Liver (tissue), 10 donors: ENCODE measurements at places on chromosomes 2 and 18.

DNA sequence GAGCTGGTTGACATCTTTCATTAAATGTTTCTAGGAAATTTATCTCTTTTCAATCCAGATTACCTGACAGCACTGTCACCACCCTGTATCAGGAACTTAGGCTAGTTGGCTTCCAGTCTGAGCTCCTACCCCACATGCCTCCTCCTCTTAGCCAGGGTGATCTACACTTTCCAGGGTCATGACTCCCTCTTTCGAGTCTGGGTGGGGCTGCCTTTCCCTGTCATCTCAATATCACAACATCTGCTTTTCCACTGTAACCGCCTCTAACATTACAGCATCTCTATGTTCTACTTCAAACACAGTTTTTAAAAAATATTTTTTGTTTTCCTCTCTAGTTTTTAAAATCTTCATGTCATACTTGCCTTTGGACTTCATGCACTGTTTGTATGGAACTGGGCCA lies 129.2 kb downstream of the RBMS1 start:
- no peak overlapping the region for H3K4me3 ChIP-seq
- no peaks in the 10 kb centered on the region for H3K27me3 ChIP-seq
- H3K4me1 ChIP-seq, result no peaks in the 10 kb centered on the region

DNA sequence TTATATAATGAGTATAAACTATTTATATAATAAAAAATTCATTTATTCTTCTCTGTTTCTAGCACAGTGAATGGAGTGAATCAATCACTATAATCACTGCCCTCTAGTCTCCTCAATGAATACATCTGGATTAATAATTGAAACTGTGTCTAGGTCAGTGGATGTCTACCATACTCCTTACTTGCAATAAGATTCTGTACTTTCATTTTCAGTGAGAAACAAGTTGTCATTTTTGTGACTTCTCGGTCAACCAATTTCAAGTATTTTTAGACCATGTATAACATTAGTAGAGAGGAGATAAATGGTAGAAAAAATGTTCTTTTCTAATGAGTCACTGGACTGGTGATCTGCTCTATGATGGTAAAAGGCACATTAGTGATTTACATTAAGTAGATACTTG lies 799.6 kb upstream of the CHAC2 start:
- no peak for DNase-seq
- no peaks in the 10 kb centered on the region for H3K27me3 ChIP-seq
- H3K4me1 ChIP-seq, result no peaks in the 10 kb centered on the region
- no peak overlapping the region for H3K4me3 ChIP-seq

DNA sequence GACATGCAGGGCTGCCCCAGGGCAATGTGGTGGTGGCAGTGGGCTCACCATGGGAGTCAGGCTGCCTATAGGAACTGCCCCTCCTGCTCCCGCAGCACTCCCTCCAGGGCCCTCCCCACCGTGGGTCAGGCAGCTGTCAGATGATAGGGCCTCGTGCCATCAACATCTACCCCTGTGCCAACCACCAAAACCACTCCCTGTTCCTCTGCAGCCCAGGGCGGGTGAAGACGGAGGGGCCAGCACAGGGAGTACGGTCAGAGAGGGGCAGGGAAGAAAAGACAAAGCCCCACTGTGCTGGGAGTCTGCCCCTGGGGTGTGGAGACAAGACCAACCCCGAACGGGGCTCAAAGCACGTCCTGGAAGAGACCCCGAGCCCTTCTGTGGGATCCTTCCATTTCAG lies 97.4 kb downstream of the TNS1 start:
- no peak overlapping the region for H3K4me3 ChIP-seq
- peaks cover 3% of the 10 kb centered on the region for H3K36me3 ChIP-seq
- peaks cover 58% of the 10 kb centered on the region for H3K4me1 ChIP-seq
- peak overlapping the region; percentile 97 for H3K27ac ChIP-seq

- H3K4me3 ChIP-seq, result no peak overlapping the region
- H3K27me3 ChIP-seq, result no peaks in the 10 kb centered on the region
Observed at GRCh38 chr2:217934321-217935131, 68.3 kb downstream of the TNS1 start.

GRCh38 chr18:46431522-46432171 lies 225.4 kb downstream of the LOXHD1 start:
- peaks cover 4% of the 10 kb centered on the region for H3K4me1 ChIP-seq
- DNase-seq, result no peak
- H3K27ac ChIP-seq, result no peak overlapping the region
- H3K4me3 ChIP-seq, result no peak overlapping the region
- no peaks in the 10 kb centered on the region for H3K27me3 ChIP-seq

DNA sequence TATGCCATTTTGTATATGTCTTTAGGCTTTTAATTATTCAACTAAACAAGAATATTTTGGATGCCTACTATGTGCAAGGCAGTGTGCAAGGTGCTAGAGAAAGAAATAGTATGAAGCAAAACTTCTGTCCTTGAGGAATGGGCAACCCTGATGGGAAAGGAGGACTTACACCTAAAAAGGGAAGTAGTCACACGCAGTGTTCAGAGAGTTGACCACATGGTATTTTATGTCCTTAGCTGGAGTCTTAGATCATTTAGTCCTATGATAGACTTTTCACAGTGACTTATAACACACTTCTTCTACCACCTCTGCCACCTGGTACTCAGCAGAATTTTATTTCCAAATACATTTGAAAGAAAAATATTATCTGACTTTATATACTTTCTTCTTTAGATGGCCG lies 291.6 kb downstream of the PLCL1 start:
- peaks cover 3% of the 10 kb centered on the region for H3K27me3 ChIP-seq
- H3K36me3 ChIP-seq, result no peaks in the 10 kb centered on the region
- DNase-seq, result no peak
- H3K4me1 ChIP-seq, result no peaks in the 10 kb centered on the region
- H3K4me3 ChIP-seq, result no peak overlapping the region
- no peak overlapping the region for H3K27ac ChIP-seq

- no peaks in the 10 kb centered on the region for H3K36me3 ChIP-seq
- H3K4me1 ChIP-seq, result no peaks in the 10 kb centered on the region
- no peak overlapping the region for H3K4me3 ChIP-seq
- no peak overlapping the region for H3K27ac ChIP-seq
Observed at GRCh38 chr18:49019446-49020045, 68.8 kb upstream of the SMAD7 start.

DNA sequence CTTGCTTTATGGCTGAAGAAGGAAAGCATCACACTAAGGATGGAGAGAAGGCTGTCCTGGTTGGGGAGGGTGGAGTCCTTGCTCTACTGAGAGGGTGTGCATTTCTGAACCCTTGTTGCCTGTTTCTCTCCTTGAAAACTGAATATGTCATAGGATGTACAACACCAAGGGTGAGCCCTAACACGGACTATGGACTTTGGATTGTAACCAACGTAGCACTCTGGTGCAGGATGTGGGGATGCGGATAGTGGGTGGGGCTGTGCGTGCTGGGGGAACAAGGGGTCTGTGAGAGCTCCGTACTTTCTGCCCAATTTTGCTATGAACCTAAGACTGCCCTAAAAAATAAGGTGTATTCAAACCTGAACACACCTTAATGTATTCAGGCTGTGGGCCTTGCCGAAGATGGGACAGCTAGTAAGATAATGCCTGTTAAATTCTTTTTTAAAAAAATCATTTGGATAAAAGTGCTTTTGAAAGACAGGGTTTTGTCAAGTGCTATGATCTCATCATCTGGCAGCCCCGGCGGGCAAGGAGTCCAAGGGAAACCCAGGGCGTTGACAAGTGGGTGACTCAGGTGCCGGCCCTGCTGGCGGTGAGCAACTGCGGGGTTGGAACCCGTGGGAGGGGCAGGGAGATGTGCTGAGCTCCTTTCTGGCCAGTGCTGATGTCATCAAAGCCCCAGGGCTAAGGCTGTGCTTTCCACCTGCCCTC lies 54.0 kb downstream of the GATA6 start:
- no peaks in the 10 kb centered on the region for H3K4me1 ChIP-seq
- H3K27ac ChIP-seq, result no peak overlapping the region
- no peak overlapping the region for H3K4me3 ChIP-seq
- H3K36me3 ChIP-seq, result no peaks in the 10 kb centered on the region

DNA sequence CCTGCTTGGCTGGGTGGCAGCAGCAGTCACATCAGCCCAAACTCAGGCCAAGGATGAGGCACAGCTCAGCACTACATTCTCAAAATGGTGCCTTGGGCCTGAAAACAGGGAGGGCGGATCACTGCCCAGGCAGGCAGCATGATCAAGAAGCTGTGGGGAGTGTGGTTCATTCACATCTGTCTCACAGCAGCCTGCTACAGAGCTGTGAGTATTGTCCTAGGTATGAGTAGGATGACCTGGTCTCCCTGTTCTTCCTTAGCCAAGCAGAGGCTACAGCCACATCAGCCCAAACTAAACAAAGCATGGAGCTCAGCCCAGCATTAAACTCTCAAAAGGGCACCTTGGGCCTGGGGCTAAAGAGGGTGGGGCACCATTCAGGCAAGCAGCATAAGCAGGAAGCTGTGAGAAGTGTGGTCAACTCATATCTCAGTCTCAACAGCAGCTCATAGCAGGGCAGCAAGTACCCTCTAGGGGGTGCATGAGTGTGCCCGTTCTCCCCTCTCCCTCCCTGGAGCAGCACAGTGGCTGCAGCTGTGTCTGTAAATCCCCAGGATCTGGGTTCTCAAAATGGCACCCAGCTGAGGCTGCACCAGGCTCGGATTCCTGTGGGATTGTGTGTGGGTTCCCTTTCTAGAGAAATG lies 139.6 kb downstream of the TRABD2A start:
- H3K27me3 ChIP-seq, result no peaks in the 10 kb centered on the region
- no peak for DNase-seq
- no peaks in the 10 kb centered on the region for H3K4me1 ChIP-seq
- no peak overlapping the region for H3K27ac ChIP-seq
- no peak overlapping the region for H3K4me3 ChIP-seq
